ENCODE measurements at places on chromosomes 16 and 17.
A peak's percentile ranks its signal among the peaks of the same experiment; 100 is the strongest.

- DNase-seq = peak; percentile 92
These were observed 21.2 kb downstream of the ARHGAP17 start for GRCh38 chr16:24993722-24994686.

DNA sequence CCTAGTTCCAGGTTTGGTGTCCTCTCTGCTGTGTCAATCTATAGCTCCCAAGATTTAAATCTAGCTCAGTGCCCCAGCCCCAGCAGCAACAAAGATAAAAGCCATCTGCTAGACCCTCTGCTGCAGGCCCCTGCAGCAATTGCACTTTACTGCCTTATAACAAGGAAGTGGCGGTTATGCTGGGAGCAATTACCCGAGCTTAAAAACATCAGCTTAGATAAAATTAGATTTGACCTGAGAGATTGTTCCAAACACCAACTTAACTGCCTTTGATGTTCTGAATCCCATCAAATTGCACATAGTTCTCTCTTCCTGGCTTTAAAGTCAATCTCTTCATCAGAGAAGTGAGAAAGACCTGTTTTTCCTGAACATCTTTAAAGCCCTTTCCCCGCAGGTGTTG lies 62.4 kb upstream of the SHISA6 start:
- no peak for DNase-seq

DNA sequence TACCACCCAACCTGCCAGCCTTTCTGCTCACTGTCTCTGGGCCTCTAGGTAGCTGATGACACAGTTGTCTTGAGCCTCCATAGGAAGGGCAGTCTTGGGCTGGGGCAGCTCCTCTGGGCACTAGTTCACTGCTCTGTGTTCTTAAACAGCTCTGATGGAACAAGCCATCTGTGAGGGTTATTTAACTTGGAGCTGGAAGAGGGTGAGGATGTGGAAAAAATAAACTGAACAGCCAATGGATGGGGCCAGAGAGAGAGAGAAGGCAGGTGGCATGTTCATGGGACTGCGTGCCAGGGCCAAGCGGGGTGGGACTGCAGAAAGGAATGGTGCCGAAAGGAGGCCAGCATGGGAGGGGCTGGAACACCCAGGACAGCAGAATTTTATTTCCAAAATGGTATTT lies 52.6 kb downstream of the HIC1 start:
- no peak for DNase-seq

DNA sequence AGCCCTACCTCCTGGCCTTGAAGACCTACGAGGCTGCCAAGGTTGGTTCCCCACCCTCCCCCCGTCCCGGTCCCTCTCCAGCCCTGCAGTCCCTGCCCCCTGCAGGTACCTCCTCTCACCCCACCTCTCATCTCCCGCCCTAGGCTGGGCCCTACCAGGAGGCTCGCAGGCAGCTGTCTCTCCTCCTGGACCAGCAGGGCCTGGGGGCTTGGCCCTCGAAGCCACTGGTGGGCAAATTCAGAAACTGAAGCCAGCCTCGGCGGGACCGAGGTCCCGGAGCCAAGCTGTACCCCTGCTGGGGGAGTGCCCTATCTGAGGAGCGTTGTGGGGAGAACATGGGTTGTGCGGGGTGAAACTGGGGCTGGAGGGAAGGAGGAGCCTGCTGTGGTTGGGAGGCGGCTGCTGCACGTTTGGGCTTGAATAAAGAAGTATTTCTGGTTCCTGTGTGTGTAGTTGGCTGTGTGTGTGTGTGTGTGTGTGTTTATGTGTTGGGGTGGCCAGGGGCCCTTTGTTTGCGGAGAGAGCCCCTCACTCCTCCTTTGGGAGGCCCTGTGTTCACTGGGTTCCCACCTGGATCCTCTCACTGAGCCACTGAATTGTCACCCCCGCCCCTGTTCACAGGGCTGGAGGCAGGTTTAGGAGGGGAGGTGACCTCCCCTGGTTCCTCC lies 5.9 kb downstream of the ADAD2 start:
- no peak for DNase-seq

GRCh38 chr16:10070591-10070990 lies 111.6 kb downstream of the GRIN2A start:
- DNase-seq = no peak

DNA sequence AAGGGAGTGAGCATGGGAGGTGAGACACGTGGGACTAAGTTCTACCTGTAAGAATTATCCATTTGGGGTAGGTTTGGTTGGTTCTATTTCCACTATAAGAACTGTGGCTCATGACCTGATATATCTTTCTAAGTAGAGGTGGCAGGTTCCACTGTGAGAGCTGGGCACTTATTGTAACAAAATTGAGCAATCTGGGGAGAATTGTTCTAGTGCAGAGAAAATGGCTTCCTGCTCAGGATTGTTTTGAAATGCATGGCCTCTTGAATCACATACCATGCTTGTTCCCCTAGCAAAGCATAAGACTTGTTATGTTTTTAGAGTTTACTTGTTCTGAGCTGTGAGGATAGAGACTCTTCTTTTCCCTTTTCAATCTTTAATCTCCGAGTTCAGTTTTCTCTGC lies 125.9 kb downstream of the MAP2K6 start:
- no peak for DNase-seq

GRCh38 chr17:10292057-10292937 lies 80.5 kb downstream of the MYH13 start:
- DNase-seq = peak; percentile 92

DNA sequence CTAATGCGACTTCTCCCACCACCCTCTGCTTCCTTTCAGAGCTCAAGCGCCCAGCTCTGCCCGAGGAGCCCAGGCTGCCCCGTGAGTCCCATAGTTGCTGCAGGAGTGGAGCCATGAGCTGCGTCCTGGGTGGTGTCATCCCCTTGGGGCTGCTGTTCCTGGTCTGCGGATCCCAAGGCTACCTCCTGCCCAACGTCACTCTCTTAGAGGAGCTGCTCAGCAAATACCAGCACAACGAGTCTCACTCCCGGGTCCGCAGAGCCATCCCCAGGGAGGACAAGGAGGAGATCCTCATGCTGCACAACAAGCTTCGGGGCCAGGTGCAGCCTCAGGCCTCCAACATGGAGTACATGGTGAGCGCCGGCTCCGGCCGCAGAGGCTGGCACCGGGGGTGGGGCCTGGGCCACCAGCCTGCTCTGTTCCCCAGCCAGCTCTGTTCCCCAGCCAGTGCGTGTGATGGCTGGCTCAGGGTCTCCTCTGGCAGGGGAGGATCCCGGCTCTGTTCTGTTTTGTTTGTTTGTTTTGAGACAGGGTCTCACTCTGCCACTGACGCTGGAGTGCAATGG lies 18.7 kb downstream of the CRISPLD2 start:
- peak; percentile 41 for DNase-seq

DNA sequence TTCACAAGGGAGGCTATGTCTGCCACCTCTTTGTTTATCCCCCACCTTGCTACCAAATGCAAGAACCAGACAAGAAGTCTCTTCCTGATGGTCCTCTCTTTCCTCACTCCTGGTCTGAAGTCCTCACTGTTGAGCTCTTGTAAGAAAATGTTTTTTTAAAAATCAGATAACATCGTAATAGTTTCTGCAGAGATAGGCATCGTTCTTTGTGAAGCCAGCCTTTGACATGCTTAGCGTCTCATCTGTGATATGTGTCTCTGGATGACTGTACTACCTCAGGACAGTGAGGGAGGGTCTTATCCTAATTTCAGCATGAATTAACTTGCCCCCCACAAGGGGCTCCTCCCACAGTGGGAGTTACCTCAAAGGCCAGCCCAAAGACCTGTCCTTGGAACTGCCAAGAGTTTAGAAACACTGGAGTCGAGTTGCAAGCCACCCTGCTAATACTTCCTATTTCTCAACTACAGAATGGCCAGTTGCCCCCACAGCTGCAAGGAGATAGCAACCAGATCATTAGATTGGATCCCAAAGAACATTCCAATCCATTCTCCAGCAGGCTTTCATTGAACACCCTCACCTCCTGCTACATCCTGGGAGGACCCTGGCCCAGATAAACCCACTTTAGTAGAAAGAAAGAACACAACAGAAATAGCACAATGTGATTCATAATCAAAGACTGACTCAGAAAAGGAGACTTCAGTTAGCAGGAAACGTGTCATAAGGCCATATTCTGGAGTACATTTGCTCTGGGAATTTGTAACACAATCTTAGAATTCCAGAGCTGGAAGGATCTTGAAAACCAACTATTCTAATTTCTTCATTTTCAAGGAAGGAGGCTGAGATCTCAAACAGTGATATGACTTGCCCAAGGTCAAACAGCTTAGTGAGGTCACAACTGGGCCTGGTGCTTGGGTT lies 151.0 kb downstream of the IRX3 start:
- peak; percentile 75 for DNase-seq

DNA sequence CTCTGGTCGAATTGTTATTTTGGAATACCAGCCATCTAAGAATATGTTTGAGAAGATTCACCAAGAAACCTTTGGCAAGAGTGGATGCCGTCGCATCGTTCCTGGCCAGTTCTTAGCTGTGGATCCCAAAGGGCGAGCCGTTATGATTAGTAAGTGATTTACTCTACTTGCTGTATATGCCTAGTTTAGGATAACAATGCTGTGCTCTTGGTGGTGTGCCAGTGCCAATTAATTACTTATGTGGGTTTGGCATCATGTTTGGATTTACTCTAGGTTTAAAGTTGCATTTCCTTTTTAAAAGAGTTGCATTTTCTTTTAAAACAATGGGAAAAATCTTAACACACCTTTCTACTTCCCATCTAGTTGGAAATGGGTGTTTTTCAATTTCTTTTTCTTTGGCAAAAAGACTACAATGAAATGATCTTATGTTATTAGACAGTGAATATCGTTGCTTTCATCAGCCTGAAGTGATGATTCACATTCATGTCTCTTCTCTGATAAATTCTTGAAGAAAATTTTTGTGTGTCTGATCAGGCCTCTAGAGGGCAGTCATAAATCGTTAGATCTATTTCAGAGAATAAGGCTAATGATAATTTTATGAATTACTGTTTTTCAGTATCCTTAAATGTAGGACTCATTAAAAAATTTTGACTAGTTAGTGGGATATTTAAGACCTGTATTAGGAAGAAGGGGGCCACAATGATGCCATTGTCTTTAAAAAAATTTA lies 5.6 kb downstream of the SF3B3 start:
- DNase-seq = peak; percentile 68

GRCh38 chr16:89957216-89957785 lies 8.7 kb downstream of the DEF8 start:
- DNase-seq = no peak

DNA sequence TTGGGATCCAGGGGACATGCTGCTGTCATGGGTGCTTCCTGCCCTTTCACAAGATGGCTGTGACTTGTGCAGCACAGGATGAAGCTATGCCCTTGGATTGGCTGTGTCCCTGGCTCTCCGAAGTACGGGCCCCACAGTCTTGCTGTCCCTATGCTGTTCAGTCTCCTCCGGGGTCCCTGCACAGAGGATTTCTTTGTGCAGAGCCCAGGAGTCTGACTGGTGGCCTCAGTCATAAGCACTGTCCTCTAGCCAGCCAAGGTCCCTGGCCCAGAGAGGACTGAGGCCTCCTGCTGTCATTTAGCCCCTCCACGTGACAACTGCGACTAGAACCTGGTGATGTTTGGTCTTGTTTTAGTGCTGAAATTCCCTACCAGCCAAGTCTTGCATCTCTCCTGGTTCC lies 42.4 kb upstream of the CRISPLD2 start:
- DNase-seq = no peak

DNA sequence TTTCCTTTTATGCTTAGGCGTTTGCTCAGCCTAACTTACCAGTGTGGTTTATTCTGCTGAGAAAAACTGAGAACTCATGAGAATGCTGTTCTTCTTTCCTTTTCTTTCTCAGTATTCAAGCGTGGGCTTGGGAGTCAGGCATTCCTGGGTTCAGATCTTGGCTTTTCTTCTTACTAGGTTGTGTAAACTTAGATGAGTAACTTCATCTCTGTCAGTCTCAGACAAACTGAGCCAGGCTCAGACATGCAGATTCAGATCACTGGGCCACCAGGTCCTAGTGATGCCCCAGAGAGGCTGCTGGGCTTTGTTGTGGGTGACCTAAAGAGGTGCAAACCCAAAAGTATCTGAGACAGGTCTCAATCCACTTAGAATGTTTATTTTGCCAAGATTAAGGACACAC lies 95.8 kb upstream of the MPHOSPH6 start:
- no peak for DNase-seq
